Amygdala (tissue), 56 donors: ENCODE measurements at places on chromosomes 2 and 18.

DNA sequence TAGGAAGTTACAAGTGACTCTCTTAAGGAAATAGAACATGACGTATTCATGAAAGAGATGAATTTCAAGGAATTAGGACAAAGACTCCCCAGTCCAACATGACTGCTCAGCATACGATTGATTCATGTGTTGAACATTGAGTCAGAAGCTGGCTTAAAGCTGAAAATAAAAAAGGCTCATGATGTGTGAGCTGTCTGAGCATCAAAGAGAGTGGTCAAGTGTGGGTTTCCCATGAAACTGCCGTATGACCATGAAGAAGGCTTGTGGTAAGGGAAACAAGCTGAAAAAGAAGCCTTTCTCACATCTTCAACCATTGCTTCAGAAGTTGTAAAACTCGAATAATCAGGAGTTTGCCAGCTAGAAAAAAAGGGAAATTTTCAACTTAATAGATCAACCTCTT lies 201.9 kb upstream of the APCDD1 start:
- no peak for DNase-seq

DNA sequence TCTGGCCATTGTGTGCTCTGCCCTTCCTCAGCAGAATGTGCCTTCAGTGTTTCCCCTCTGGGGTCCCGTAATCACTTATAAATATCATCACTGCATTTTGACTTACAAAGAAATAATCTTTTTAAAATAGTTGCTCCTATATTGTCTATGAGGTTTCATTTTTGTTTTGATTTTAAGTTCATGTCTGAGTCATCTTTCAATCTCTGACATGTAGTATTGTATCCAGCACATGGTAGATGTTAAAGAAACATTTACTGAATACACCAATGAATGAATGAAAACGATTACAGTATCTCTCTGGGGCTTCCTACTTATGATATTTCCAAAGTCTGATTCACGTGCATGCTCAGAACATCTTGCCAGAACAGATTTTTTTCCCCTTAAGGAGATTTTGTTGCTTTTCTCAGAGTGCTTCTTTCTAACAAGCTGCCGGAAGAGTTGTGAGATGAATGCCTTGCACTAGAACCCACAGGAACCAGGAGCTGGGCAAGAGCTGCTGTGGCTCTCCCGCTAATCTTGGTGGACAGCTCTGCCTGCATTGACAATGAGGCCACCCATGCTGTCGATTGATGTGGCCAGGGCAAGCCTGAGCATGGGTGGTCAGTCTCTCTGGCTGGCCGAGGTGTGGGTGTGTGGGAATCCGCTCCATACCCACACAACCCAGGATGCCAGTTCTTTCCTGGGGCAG lies 199.4 kb downstream of the CYRIA start:
- DNase-seq = no peak

GRCh38 chr2:152162141-152162540 lies 13.4 kb downstream of the STAM2 start:
- no peak for DNase-seq

DNA sequence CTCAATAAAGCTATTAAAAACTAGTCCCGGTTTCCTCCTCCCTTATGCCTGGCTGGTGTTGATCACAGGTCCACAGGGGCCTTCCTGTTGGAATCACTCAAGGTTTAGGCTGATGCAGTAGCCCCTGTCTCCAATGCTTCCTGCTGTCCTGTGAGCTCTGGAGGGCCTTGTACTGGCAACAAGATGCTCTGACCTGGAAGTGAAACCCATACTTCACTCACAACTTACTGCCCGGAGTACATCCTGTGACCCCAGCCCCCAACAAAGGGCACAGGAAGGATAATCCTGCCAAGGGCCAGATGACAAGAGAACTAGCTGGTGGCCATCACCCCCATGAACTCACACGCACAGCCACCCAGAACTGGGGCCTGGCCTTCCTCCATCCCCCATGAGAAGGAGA lies 50.3 kb downstream of the ZBTB7C start:
- no peak for DNase-seq

GRCh38 chr18:24075767-24076597 lies 61.4 kb downstream of the TTC39C start:
- DNase-seq = no peak

GRCh38 chr18:34909637-34910364 lies 131.4 kb upstream of the MAPRE2 start:
- DNase-seq = peak; percentile 50

- peak; percentile 21 for DNase-seq
These were observed 1.2 kb downstream of the ST3GAL5 start for GRCh38 chr2:85887566-85888019.
